Mesenteric fat pad (tissue), 1 donor: ENCODE measurements at places on chromosomes 4 and X. TPM values are rescaled to one million over a fixed set of nuclear protein-coding genes. Genes with fewer than 3 reads are reported as not detected.

UNC5C gene
- total RNA-seq: 0.35 TPM

COQ2 gene
- total RNA-seq: 10.3 TPM

- no peak for DNase-seq
Observed at GRCh38 chr4:16524911-16525554, 298.8 kb upstream of the TAPT1 start.

- DNase-seq: no peak
Observed at GRCh38 chr4:164095313-164096110, 601.0 kb downstream of the TMA16 start.

- no peak for DNase-seq
Observed at GRCh38 chr4:144518181-144518895, 127.6 kb upstream of the HHIP start.

DNA sequence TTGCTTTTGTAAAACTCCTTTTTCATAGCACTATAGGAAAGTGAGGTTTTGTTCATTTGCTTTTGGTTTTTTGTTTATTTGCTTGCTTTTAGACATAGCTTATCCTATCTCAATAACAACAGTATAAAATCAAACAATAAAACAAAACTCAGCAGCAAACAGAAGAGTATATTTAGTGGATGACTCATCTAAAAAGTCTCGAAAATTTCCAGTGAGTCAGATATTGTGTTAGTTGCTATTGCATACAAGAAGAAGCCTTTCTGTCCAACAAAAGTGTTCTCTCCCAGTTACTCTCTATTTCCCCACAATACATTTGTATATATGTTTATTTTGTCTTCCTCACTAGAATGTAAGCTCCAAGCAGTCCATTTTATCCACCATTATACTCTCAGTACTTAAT, 36.0 kb upstream of the NPNT start:
- no peak for DNase-seq

DNA sequence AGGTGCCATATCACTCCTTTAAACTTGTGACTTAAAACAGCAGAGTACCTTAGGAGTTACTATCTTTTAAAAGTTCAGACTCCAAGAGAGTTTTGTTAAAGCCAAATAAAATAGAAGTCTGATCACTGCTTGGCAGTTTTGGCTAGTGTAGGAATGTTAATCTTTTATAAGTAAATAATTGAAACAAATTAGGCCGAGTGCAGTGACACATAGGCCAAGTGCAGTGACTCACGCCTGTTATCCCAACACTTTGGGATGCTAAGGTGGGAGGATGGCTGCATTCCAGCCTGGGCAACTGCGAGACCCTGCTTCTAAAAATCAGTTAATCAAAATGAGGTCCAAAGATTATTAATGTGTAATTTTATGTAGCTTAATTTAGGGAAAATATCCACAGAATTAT, 37.2 kb downstream of the WDR44 start:
- no peak for DNase-seq

- no peak for DNase-seq
Observed at GRCh38 chr4:21517126-21517859, 431.3 kb downstream of the KCNIP4 start.

- DNase-seq: no peak
Observed at GRCh38 chr4:148961526-148961925, 519.3 kb upstream of the NR3C2 start.

DNA sequence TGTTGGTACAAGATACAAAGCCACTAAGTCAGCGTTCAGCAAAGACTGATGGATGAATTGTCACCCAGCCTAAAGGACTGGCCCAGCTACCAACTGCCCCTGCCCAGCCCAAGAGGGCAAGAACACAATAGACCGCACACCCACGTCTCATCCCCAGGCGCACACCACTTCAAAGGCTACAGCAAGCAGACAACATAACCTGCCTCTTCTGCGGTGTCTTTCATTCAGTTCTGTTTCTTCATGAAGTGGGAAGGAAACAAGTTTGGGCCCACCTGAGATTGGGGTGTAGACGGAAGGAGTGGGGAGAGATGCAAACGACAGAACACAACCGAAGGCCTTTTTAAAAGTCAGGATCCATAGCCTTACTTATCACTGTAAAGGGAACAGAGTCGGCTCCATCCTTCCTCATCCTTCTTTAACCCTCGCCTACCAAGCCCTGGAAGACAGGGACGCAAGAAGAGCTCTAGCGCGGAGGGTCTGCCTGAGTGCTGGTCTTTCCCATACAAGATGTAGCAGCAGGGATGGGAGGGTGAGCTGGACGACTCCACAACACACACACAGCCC, 691 bp downstream of the SCARB2 start:
- no peak for DNase-seq

GRCh38 chr4:61309616-61310015, 109.5 kb downstream of the ADGRL3 start:
- DNase-seq: no peak
